Activated effector memory CD4-positive, alpha-beta T cell treated with anti-CD3 and anti-CD28 coated beads, Interleukin-2, amount 50 U/mL, for 16 hours (primary cell): ENCODE measurements at places on chromosomes 5 and 9.

DNA sequence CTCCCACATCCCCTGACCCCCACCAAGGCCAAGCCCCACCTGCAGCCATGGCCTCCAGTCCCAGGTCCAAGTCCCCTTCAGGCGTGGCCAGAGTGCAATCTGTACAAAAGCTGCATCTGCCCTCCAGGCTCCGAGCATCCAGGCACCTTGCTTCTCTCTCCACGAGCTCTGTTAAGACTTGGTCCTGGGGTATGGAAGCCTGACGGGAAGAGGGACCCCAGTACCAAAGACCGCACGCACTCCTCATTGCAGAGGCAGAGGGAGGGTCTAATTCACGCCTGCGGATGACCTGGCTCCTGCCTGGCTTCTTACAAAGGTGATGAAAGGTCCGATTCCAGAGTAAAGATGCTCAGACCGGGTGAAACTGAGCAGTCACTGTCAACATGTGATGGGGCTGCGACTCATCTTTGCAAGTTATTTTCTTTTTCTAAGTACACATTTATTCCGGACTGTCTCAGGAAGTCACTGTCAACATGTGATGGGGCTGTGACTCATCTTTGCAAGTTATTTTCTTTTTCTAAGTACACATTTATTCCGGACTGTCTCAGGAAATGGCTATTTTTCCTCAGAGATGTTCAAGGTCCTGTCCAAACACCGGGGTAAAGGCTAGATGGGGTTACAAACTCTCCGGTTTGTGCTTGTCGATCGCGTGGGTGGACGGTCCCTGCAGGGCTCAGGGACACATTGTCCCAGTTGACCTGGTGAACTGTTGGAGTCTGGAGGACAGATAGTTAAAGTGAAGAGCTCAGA is 252.0 kb upstream of the IRX4 start:
- DNase-seq = no peak

DNA sequence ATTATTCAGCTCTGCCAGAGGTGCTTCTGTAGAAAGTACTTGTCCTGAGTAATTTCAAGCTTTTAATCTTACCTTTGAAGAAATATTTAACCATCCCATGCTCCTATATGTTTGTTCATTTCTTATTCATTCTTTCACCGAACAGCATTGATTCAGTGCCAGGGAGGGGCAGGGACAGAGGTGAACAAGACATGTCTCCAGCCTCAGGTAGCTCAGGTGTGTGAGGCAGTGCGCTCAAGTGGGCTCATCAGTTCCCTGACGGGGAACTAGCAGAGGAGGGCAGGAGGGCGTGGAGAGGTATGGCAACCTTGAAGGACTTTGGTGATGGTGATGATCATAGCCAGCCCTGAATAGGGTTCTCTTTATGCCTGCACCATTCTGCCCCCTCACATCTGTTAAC is 25.9 kb downstream of the ERGIC1 start:
- no peak for DNase-seq

GRCh38 chr9:138117836-138118235 is 240.3 kb downstream of the CACNA1B start:
- peak; percentile 41 for DNase-seq

DNA sequence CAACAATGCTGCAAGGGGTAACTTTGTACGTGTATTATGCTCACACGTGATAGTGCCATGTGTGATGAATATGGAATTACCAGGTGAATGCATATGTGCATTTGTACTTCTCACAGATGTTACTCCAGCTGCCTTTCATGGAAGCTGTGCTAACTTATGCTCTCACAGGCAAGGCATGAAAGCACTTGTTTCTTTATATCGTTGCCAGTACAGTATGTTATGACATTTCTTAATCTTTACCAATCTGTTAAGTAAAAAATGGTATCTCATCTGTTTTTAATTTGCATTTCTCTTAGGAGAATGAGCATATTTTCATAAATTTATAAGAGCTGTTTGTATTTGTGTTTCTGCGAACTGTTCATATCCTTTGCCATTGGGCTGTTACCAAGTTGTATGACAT is 311.8 kb upstream of the DMRT1 start:
- no peak for DNase-seq

DNA sequence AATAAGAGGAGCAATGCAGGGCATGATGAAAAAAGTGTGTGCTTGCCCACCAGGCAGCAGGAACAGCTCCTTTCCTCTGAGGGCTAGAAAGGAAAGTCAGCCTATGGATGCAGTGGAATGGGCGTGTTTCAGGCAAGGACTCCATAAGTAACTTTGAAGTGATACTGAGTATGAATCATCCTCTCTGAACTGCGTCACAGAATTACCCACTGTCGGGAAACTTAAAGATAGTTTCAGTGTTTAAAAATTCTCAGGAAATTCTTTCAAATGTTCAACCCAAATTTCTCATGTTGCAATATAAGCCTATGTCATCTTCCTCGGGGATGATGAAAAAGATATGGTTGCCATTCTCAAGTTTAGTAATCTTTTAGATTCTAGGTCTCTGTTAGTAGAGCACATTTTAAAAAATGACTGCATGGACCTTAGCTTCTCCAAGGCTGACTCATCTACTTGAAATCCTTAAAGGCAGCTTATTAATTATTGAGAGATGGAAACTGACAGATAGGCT is 27.7 kb downstream of the PTCD2 start:
- no peak for DNase-seq

- peak; percentile 86 for DNase-seq
These were observed 505 bp downstream of the SPTAN1 start for GRCh38 chr9:128552744-128553440.

DNA sequence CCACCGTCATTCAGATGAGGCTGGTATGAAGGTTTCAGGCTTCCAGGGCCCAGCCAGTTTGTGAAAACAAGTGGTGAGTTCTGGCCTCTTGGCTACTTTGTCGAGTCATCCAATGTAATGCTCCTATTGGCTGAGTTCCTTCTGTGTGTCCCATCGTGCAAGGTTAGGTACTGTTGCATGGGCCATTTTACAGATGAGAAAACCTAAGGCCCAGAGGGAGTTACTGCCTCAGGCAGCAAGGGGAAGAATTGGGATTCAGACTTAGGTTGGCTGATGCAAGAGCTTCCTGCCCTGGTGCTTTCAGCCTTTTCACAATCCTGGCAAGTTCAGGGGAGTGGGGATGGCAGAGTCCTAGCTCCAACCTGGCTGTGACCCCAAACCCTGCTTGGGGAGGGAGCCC is 17.4 kb upstream of the PITX1 start:
- DNase-seq = no peak

GRCh38 chr9:78592811-78593210 is 295.9 kb downstream of the PSAT1 start:
- no peak for DNase-seq

DNA sequence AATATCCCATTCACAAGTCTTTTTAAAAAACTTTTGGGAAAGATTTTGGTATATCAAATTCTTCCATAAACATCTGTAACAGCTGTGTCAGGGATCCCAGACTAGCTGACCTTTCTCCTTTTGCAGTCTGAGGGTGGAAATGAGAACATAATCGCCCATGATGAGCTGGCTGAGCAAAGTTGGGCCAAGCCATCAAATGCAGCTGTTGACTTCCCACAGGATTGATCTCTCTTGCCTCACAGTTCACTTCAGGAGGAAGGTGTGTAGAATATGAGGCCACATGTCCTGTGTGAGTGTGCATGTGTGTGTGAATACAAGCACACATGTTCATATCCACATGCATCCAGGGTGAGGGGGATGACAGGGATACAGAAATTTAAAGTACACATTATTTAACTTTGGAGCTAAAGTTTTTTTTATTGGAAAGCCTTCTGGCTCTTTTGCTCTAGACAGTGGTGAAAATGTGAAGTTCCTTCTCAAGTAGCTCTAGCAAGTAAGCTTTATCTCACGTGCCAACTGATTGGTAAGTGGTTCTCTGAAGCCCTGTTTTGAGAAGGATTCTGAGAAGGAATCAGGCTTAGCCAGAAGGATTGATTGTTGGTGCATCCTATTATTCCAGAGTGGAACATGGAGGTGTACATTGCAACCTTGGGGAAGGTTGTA is 468.8 kb upstream of the DMAC1 start:
- DNase-seq = no peak

DNA sequence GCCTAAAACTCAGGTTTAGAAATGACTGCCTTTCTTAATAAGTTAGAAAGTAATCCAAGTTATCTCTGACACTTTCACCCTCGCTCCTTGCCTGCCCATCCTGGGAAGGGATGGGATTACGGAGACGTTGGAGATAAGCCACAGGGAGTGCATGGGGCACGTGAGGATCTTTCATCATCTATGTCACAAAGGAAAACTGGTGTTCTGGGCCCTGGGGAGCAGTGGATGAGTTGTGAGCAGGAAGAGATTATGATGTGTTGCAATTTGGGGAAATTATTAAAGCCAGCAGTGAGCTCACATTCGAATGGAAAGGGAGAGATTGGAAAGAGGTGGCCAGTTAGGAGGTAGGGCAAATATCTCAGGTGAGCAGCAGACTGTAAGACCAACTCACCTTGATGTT is 12.8 kb downstream of the AFAP1L1 start:
- no peak for DNase-seq

DNA sequence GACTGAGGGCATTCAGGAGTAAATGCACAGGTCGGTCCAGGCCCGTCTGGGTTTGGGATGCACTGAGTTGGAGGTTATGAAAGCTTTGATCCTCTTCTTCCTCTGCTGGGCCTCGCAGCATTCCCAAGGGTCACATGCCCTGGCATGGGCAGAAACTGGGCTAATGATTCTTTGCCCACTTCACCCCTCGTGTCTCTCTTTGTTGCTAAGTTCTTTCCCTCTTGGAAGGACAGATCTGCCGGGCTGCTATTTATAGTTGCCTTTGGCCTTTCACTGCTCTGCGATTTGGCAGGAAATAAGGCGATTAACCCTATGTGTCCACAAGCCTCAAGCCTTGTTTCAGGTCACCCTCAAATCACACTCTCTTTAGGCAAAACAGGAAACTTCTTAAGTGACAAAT is 66.9 kb downstream of the ENTREP1 start:
- DNase-seq = no peak
